T-helper 2 cell (primary cell): ENCODE measurements at places on chromosomes 3 and 15.

DNA sequence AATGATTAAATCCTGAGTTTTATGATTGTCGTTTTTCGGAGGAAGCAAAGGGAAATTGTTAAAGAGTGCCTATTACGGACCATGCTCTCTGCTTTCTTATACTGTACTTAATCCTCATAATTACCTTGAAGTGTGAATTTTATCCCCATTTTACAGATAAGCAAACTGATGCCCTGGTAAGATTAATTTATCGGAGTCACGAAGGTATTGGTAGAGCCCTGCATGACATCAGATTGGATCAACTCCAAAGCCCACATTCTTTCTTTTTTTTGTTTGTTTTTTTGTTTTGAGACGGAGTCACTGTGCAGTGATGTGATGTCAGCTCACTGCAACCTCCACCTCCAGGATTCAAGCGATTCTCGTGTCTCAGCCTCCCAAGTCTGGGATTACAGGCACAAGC lies 1.6 kb upstream of the GNB4 start:
- no peak for DNase-seq

- no peak for DNase-seq
These were observed 39.1 kb downstream of the GOLM2 start for GRCh38 chr15:44327578-44327977.

DNA sequence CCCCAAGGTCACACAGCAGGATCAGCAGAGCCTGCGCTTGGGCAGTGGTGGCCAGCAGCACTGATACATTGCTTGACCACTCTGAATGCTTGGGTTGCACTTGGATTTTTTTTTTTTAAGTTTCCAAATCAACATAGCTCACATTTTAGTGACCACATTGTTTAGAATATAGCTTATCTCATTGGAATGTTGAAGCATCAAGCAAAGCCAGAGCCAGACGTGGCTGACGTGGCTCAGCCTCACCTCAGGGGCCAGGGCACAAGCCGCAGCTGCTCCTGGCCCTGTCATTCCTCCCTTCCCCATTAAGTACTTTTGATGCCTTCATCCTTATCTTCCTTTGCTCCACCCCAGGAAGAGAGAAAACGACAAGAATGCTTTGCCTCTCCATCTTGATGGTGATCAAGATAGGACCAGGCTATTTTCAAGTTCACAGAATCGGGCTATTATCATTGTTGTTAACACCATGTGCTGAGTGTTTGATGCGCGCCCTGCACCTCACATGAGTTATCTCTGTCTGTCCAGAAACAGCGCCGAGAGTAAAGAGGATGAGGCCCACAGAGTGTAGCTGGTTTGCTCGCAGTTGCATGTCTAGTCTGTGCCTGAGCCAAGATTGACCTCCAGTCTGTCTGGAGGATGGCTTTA lies 75.8 kb downstream of the AAGAB start:
- no peak for DNase-seq

DNA sequence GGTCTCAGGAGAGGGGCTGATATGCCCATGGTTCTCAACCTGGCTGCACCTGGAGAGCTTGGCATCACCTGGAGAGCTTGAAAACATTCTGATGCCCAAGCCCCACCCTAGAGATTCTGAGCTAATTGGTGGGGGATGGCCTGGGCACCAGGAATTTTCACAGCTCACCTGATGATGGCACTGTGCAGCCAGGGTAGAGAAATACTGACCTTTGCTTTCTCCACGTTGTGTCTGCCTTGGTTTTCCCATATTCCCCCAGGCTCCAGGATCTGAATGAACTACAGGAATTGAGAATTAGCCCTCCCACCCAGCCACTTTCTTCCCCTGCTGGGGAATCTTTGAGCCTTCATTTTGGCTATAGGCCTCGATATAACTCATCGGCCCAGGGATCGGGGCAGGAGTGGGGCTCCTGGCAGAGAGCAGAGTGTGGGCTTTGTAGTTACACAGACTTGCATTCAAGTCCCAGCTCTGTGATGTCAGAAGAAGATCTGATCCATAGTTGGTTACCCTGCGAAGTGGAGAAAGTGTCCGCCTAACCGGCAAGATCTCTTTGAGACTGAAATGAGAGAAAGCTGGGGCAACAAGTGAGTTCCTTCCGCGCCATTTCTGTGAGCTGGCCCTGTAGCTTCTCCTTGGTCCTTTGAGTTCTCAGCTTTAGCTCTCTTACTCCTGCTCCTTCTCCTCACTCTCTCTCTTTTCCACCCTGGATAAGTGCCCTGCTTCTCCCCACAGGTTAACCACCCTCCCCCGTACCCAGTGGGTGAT lies 33.1 kb upstream of the UBE2Q2 start:
- no peak for DNase-seq

DNA sequence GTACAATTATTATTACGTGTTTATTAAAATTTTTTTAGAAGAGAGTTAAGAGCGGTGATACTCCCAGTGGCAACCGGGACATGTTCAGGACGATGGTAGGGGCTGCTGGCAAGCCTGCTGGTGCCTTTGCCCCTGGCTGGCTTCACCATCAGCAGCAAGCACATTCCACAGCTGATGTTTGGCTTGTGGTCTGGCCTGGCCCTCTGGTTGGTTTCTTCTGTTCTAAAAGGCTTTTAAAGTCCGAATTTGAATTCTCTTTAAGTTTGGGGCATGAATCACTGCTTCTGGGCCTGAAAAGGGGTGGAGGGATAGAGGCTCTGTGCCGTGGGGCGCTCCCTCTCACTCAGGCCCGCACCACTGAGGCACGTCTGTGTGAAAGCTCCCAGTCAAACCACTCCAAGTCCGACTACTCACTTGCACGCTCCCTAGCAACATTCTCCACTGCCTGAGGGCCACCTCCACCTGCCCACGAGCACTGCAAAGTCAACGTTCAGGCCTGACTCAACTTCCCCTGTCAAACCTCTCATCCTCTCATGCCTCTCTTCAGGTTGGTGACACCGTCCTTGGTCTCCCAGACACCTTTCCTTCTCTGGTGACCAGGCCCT lies 10.1 kb downstream of the ITGA11 start:
- no peak for DNase-seq
